ENCODE measurements at places on chromosomes 1 and 21.

GRCh38 chr1:56645677-56646305 is 677 bp downstream of the PRKAA2 start:
- DNase-seq, result no peak

DNA sequence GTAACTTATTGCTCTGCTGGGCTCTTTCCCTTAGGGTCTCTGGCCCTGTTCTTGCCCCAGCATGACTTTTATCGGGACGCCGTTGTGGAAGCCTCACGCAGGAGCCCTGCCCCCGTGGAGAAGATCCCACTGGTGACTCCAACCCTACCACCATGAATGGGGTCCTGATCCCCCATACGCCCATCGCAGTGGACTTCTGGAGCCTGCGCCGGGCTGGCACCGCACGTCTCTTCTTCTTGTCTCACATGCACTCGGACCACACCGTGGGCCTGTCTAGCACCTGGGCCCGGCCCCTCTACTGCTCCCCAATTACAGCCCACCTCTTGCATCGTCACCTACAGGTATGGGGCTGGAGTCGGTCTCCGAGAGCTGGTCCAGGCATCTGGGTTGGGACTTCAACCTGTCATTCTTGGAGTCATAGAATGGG is 322 bp downstream of the DCLRE1B start:
- no peak for DNase-seq

- no peak for DNase-seq
Measured at GRCh38 chr1:45621895-45622523, 1.8 kb downstream of the CCDC17 start.

DNA sequence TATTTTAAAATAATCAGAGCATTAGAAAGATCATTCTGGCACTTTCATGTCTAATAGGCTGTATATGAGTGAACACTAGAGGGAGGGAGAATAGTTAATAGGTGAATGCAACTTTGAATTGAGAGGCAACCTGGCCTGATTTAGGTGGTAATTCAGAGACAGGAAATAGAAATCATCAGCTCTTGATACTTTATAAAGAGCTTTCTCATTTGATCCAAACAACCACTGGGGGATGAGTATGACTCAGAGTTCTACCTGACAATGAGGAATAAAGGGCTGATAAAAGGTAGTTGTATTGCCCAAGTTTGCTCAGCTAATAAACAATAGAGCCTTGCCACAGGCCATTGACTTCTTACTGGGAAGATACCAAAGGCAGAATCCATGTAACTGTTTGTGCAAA is 5.2 kb upstream of the FAM89A start:
- no peak for DNase-seq

- DNase-seq, result no peak
Measured at GRCh38 chr1:210916548-210916947, 217.4 kb downstream of the KCNH1 start.

- no peak for DNase-seq
Measured at GRCh38 chr1:34690269-34690668, 64.6 kb upstream of the GJB5 start.

Data from COLO829 (cell line).